AG08396 (cell line): ENCODE measurements at places on chromosomes 7 and 10.

GRCh38 chr10:3701491-3701890 lies 83.5 kb downstream of the KLF6 start:
- DNase-seq, result no peak

GRCh38 chr10:8556321-8556720 lies 501.8 kb downstream of the GATA3 start:
- DNase-seq, result no peak

DNA sequence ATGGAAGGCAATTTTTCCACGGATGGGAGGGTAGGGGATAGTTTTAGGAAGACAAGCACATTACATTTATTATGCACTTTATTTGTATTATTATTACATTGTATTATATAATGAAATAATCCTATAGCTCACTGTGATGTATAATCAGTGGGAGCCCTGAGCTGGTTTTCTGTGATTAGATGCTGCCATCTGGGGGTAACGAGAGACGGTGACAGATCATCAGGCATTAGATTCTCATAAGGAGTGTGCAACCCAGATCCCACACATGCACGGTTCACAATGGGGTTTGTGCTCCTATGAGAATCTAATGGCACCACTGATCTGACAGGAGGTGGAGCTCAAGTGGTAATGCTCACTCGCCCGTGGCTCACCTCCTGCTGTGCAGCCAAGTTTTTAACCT lies 103.9 kb upstream of the STK17A start:
- DNase-seq, result no peak

DNA sequence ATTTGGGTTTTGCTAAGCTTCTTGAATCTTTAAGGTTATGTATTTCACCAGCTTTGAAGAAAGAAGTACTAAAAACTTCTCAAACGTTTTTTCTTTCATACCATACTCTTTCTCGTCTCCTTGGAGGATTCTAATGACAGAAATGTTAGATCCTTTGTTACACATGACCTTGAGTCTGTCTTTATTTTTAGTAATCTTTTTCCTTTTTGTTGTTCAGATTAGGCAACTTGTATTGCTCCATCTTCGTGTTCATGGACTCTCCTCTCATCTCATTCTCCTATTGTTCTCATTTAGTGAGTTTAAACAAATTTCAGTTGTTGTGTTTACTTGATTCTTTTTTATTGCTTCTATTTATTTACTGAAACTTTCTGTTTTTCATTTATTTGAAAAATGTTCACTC lies 73.7 kb downstream of the WDFY4 start:
- no peak for DNase-seq

DNA sequence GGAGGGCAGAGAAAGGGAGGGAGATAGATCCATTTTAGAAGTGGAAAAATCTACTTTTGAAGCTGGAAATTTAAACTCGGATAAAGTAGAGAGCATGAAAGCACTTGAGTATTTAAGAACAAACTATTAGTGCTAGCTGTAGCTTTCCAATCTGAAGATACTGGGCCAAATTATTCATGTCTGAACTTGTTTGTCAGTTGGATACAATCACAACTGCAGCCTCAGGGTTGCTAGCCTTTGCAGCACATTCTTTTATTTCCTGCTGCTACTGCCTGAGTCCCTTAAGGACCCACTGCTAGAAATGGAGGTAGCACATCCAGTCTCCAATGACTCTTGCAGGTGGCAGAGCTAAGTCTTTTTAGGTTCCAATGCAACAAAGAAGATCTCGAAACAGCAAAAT lies 8.3 kb upstream of the SLC25A13 start:
- DNase-seq, result no peak

GRCh38 chr10:80253266-80253962 lies 36.0 kb downstream of the MAT1A start:
- no peak for DNase-seq

DNA sequence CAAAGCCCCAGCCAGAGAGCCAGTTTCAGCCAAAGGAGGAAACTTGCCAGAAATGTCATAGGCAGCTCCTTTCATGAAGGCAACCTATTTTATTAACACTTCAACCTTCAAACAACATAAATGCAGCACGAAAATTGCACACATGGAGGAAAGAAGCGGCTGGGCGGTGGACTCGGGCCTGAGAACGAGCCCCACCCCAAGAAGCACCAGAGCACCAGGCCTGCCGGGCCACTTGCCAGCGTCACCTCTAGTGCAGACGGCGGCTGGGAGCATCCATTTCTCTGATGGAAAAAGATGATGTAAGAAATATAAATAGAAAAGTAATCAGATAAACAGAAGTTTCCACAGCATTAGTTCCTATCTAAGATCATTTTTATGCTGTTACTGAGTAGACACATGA lies 100.0 kb downstream of the TCERG1L start:
- no peak for DNase-seq

GRCh38 chr7:116969371-116969902 lies 16.1 kb downstream of the ST7 start:
- DNase-seq, result no peak

DNA sequence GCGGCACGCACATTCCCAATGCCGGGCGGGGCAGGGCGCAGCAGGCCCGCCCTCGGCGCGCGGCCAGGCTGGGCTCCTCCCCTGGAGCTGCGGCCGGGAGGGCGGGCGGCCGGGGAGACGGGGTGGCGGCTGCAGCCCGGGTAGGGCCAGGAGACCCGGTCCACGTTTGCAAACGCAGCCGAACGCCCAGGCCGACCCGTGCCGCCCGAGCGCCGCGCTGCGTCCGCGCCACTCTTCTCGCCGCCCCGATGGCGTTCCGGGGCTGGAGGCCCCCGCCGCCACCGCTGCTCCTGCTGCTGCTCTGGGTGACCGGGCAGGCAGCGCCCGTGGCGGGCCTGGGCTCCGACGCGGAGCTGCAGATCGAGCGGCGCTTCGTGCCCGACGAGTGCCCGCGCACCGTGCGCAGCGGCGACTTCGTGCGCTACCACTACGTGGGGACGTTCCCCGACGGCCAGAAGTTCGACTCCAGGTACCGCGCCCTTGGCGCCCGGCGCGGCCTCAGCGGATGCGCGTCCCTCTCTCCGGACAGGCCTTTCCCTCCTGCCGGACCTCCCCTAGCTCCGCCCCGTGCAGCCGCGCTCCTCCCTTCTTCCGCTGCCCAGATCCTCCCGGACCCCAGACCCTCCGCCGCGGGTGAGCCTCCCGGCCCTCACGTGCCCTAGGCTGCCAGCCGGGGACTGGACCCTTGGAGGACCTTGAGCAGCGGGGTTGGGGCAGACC lies at the start of gene FKBP9:
FKBP9 (plus strand) TSS at position 115 of the 720 bp plus-strand sequence; CDS start at position 249, 134 bp downstream.
- peak; percentile 98 for DNase-seq

DNA sequence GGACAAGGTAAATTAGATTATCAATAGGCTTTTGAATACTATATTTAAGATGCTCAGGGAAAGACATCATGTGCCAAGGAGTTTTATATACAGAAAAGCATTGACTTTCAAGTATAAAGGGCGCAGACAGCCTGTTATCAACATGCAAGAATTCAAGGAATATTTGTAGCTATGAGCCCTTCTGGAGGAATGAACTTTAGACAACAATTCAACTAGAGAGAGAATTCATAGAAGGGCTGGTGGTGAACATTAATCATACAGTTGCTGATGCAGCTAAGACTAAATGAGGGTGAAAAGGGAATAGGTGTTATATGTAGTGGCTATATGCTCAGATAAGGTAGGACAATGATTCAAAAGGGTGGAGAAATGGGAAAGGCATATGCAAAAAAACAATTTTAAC lies 41.2 kb downstream of the AOAH start:
- DNase-seq, result no peak

- DNase-seq, result peak; percentile 45
These were observed 3.6 kb downstream of the INMT start for GRCh38 chr7:30755384-30756154.

DNA sequence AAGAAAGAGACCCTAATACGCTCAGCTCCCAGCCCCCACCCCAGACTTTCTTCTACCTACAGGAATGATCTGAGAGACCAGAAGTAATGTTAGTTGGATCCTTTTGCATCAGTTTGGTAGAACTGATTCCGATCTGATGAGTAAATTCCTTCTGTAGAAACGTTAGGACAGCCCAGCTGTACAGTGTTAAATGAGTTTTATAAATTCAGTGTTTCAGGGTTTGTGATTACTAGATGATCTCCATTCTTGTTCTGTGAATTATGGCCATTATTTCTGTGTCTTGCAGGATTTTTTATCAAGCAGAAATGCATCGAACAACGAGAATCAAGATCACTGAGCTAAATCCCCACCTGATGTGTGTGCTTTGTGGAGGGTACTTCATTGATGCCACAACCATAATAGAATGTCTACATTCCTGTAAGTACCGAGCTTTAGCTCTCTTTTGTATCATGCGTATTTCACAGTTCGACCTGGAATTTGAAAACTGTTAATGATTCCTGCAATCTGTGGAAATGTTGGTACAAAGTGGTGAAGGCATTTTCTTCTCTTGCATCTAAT lies 5.3 kb downstream of the BMI1 start:
- no peak for DNase-seq

DNA sequence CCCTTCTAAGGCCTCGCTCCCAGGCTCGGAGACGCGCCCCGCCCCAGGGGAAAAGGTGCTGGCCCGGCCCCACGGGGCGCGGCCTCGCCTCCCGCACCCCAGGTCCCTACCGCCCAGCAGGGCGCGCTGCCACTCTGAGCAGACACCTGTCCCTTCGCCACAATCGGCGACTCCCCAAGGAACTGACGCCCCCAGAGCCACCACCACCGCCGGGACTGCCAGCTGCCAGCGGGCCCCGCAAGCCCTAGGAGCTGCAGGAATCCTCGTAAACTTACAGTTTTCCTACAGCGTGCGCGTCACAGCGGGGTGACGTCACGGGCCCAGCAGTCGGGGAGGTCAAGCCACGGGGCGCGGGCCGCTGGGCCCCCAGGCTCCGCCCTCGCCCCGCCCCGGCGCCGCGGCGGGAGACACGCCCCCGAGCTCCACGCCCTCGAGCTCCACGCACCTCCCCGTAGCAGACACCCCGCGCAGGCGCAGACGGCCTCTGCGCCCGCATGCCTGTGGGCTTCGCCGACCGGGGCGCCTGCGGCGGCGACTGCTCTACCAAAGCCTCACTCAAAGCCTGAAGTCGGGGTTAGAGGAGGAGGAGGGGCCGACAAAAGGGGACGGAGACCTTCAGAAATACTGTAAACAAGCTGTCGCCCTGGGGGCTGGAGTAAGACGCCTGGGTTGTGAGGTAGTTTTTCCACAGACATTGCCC lies at the start of gene ZNF438:
ZNF438 (minus strand) TSS at position 308 of the 700 bp plus-strand sequence. CDS start 154,831 bp downstream, outside the sequence.
- DNase-seq, result peak; percentile 99

DNA sequence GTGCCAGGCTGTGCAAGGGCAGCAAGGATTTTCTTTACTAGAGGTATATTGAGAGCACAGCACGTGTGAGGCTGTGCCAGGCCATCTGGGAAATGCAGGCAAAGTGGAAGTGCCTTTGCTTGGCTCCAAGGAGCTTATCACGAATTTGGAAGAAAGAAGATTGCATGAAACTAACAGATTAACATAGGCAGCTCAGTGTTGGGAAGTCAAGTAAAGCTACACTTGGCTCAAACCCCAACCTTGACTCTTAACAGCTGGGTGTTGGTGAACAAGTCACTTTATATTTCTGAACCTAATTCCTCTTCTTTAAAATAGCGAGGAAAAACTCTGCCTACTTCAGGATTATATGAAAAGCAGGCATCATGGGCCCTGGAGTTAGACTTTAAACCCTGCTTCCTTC lies 105.2 kb downstream of the PLCE1 start:
- no peak for DNase-seq

GRCh38 chr10:38979535-38979934 lies 885.4 kb downstream of the ZNF37A start:
- no peak for DNase-seq

- DNase-seq, result no peak
These were observed 52.9 kb downstream of the ZNF22 start for GRCh38 chr10:45053569-45054100.

- DNase-seq, result no peak
These were observed 758 bp upstream of the PNPLA8 start for GRCh38 chr7:108526768-108527017.

GRCh38 chr7:28558236-28558635 lies 145.9 kb downstream of the CREB5 start:
- no peak for DNase-seq

GRCh38 chr7:35004531-35005095 lies 32.7 kb downstream of the DPY19L1 start:
- no peak for DNase-seq

- no peak for DNase-seq
These were observed 47.9 kb downstream of the SND1 start for GRCh38 chr7:127699853-127700252.
